ENCODE measurements at places on chromosomes 6 and 20. TPM values are rescaled to one million over a fixed set of nuclear protein-coding genes. Genes with fewer than 3 reads are reported as not detected.

The SLC12A5 gene
- total RNA-seq: not detected

The CYP39A1 gene
- total RNA-seq: 1.2 TPM

The DPPA5 gene
- total RNA-seq: not detected

- DNase-seq: peak; percentile 25
- H3K4me3 ChIP-seq: peak overlapping the region; percentile 11
- H3K4me1 ChIP-seq: no peaks in the 10 kb centered on the region
- H3K27me3 ChIP-seq: no peaks in the 10 kb centered on the region
- H3K36me3 ChIP-seq: no peaks in the 10 kb centered on the region
Observed at GRCh38 chr6:131250122-131250521, 114.9 kb downstream of the AKAP7 start.

- no peaks in the 10 kb centered on the region for H3K36me3 ChIP-seq
- DNase-seq: no peak
- no peaks in the 10 kb centered on the region for H3K27me3 ChIP-seq
- H3K27ac ChIP-seq: no peak within 1 kb of the TSS
- H3K4me1 ChIP-seq: no peaks in the 10 kb centered on the region
- no peak within 1 kb of the TSS for H3K4me3 ChIP-seq
Observed at GRCh38 chr20:17699931-17700351, at the start of gene BANF2. TSS of gene BANF2 (plus strand) at chr20:17699966. CDS start at chr20:17725026, 25,060 bp downstream.

Measured in gastrocnemius medialis (tissue), 4 donors.